Hippocampal formation (tissue), 2 donors: ENCODE measurements at places on chromosomes 2 and 18.

DNA sequence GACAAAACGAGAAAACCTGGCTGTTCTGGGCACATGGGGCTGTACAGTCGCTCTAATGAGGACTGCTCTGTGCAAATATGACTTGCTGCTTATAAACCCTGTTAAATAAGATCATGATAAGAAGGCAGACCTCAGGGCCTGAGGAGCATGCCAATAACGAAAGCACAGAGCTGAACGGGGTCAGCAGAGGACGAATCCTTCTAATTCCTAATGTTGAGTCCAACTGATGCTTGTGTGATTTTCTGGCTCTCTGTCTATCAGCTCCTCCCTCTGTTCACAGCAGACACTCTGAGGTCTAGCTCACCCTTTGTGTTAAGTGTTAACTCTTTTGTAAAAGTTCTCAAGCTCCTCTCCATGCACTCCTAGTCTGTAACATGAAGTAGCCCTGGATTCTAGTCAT lies 167.2 kb upstream of the REV1 start:
- no peak for DNase-seq

DNA sequence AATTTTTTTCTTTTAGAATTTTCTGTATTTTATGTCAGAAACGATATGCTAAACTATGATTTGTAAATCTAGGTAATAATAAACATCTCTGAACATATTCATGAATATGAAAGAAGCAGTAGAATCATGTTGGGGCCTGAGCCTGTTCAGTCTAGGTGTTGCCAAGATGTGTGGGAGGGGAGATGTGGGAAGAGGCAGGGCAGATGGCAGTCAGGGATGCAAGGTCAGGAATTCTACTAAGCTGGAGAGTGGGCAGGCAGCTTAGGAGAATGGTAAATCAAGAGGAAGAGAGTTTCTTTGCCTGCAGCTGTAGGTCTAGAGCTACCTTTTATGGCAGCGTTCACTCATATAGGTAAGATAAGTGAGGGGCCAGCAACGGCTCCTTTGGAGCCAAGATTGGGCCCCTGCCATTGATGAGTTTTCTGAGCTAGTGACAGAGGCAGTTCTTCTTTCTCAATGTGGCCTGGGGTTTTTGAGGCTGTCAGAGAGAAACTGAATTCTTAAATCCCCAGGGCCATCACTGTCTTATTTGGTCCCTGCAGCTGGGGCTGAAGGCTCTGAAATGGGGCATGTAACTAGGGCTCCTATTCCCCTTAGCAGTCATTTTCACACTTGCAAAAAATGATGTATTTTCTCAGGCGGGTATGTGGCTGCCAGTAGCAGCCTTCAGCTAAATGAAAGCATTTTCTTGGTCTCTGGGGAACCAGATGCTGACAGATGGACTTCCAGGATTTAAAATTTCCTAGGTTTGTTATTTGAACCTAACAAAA lies 232.8 kb downstream of the PIK3C3 start:
- no peak for DNase-seq

DNA sequence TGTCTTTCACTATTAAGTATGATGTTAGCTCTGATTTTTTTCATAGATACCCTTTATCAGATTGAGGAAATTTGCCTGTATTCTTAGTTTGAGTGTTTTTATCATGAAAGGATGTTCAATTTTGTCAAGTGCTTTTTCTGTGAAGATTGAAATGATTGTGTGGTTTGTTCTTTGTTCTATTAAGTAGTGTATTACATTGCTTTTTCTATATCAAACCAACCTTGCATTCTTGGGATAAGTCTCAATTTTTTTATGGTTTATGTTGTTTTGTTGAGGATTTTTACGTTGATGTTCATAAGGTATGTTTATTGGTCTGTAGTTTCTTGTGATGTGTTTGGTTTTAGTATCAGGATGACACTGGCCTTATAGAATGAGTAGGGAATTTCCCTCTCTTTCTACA lies 19.1 kb downstream of the PDK1 start:
- no peak for DNase-seq

- DNase-seq: no peak
Measured at GRCh38 chr18:58866773-58867150, 2.1 kb downstream of the ZNF532 start.

GRCh38 chr2:155633887-155634570 lies 698.5 kb downstream of the NR4A2 start:
- DNase-seq: no peak

GRCh38 chr2:13480057-13480456 lies 763.3 kb downstream of the TRIB2 start:
- no peak for DNase-seq

- DNase-seq: no peak
Measured at GRCh38 chr2:89850881-89851582, 1159.6 kb downstream of the RPIA start.

- DNase-seq: no peak
Measured at GRCh38 chr18:55189972-55190371, 230.7 kb upstream of the CCDC68 start.

DNA sequence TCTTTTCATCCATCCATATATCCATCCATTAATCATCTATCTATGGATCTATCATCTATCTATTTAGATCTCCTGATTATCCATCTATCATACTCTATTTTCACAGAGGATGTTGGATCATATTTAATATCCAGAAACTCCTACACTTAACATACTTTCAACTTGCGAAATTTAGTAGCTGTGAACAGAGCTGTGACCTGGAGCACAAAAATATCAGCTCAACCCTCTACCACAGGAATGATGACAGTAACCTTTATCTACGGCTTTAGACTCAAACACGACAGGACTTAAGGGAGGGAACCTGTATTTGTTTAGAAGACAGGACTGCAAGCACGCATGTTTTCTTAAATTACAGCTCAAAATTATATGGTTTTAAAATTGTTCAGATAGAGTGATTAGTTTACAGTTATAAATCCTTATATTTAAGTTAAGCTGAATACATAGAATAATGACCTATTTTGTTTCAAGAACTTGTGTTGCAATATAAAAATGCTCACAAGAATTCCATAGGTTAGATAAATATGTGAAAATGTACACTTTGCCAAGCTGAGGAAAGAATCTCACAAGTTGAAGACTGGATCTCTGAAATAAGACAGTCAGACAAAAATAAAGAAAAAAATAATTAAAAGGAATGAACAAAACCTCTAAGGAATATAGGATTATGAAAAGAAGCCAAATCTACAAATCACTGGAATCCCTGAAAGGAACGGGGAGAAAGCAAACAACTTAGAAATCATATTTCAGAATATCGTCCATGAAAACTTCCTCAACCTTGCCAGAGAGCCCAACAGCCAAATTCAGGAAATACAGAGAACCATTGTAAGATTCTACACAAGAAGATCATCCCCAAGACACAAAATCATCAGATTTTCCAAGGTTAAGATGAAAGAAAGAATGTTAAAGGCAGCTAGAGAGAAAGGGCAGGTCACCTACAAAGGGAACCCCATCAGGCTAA lies 142.0 kb downstream of the COL6A3 start:
- no peak for DNase-seq

GRCh38 chr18:47758000-47758399 lies 172.5 kb downstream of the SMAD2 start:
- DNase-seq: no peak

DNA sequence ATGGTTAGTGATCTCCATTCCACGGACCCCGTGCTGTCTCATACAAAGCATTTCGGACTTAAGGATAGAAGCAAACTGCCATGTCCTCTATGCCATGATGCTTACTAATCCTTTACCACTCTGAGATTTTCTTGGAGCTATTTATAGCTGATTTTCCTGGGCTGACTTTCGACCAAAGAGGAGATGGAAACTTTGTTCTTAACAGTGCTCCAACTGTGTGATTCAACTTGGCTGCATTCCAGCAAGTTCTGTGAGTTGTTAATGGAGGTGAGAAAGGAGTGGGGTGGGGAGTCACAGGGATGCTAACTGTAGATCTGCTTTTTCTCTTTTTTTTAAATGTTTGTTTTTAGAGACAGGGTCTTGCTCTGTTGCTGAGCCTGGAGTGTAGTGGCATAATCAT lies 45.5 kb upstream of the MSH2 start:
- DNase-seq: no peak

DNA sequence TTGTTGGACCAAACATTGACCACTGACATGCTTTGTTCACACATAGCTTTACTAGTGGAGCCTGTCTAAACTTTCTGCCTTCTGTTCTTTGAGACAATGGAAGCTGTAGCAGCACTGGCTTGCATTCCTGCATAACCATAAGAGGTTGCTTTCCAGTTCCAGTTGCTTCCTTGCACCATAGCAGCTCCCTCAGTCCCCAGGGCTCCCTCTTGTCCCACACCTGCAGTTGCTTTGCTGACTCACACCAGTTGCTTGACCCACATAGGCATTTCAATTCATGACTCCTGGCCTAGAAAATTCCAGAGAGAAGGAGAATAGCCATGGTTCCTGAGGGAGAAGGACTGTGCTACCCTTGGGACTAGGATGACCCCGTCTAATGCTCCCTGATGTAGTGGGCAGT lies 20.9 kb downstream of the SGPP2 start:
- no peak for DNase-seq

- DNase-seq: no peak
Measured at GRCh38 chr2:169705927-169706326, 11.7 kb downstream of the PHOSPHO2 start.

DNA sequence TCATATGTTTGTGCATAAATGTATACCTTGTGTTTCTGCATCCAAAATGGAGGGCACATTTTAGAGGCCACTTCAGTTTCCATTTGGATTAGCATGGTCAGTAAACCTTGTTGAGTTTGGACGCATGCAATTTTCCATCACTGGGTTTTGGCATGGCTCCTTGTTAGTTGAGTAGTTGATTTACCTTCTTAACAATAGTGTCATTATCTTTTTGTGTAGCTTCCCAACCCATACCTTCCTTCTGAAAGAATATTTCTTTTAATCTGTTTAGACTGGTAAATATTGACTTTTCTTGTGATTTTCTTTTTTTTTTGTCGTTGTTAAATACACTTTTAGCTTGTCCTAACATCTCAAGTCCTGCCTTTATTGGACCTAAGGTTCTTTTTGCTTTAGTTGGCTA lies 15.5 kb downstream of the RPIA start:
- DNase-seq: no peak

GRCh38 chr18:50171406-50171805 lies 23.5 kb downstream of the MYO5B start:
- DNase-seq: no peak

DNA sequence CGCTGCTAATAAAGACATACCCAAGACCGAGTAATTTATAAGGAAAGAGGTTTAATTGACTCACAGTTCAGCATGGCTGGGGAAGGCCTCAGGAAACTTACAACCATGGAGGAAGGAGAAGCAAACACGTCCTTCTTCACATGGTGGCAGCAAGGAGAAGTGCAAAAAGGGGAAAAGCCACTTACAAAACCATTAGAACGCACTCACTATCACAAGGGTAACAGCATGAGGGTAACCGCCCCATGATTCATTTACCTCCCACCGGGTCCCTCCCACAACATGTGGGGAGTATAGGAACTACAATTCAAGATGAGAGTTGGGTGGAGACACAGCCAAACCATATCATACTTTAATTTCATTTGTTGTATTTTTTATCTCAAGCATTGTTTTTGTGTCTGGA lies 67.5 kb downstream of the ATP9B start:
- no peak for DNase-seq

DNA sequence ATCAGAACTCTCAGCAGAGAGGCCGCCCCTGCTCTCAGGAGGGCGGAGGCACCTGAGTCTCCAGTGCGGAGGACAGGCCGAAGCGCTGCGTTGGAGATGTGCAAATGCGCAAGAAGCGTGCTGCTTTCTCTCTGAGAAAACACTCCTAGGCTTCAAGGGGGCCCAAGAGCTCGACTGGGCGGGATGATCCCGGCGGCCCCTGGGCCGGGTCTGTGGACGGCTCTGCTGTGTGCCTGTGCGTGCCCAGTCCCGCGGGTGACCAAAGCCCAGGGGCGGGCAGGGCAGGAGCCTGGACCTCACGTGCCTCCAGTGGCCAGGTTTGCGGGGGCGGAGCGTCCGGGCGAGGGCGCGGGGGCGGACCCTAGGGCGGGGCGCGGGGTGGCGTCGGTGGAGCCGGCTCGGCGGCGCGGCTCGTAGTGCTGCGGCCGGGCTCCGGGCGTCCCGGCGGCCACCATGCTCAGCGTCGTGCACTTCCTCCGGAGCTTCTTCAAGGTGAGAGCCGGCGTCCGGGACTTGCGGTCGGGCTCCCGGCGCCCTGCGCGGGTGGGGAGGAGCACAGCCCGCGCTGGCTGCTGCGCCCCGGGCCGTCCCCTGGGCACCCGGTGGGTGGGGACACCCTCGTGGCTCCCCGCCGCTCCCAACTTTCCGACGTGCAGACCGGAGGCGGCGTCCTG lies at the start of gene ARHGEF4:
Gene ARHGEF4 (plus strand): TSS at position 414 of the 674 bp plus-strand sequence. CDS start 40 bp downstream, at position 454.
- no peak for DNase-seq

- DNase-seq: no peak
Measured at GRCh38 chr2:23327416-23327815, 57.6 kb upstream of the KLHL29 start.

DNA sequence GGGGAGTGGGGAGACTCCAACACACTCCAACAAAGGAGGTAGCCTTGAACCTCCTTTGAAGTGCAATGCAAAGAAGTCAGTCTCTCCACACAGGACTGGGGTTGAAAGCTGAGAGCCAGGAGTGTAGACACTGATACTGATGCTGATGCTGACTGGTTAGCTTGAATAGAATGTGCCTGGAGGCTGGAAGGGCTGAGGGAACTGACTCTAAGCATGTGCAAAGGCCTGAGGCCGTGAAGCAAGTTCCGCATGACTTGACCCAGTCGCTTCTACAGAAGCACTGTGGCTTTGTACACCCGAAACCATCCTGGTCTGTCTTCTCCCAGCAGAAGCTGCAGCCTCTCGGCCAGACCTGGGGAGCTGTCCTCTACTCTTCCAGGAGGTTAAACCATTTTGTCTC lies 10.4 kb downstream of the FOXI3 start:
- DNase-seq: no peak

DNA sequence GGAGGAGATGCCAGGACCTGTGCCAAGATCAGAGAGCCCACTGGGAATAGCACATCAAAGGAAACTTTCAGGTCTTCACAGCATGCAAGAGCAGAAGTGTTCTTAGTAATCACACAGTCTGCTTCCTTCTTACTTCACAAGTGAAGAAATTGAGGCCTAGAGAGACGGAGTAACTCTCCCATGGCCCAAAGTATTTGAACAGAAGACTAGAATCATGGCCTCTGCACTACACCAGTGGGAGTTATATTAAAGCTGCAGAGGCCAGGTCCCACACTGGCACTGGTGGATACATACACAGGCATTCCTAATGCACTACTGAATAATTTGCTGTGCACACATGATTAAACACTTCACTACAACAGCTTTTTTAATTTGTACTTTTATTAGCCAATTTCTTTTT lies 107.6 kb upstream of the RMP24 start:
- no peak for DNase-seq

GRCh38 chr2:237731663-237732062 lies 66.9 kb upstream of the RBM44 start:
- no peak for DNase-seq

DNA sequence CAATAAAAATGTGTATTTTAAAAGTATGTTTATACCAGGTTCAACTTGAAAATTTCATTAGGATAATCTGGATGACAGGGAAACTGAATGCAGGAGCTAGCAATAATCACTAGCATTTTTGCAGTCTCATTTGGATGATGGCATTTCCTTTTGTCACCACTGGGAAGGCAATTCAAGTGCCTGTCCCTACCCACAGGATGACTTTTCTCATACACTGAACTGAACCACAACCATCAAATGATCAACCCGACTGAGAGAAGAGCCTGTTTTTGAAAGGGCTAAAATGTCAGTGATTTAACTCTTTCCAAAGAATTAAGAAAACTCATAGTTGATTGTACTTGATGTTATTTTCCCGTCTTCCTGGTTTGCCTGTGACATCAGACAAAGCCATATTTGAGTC lies 115.0 kb downstream of the FAM124B start:
- DNase-seq: no peak

- no peak for DNase-seq
Measured at GRCh38 chr2:197273485-197273884, 37.1 kb downstream of the ANKRD44 start.
